ENCODE measurements at places on chromosomes 7 and 10.

GRCh38 chr7:2530071-2530987, 10.8 kb downstream of the LFNG start:
- DNase-seq: no peak

GRCh38 chr10:61215246-61215645, 237.9 kb downstream of the TMEM26 start:
- no peak for DNase-seq

DNA sequence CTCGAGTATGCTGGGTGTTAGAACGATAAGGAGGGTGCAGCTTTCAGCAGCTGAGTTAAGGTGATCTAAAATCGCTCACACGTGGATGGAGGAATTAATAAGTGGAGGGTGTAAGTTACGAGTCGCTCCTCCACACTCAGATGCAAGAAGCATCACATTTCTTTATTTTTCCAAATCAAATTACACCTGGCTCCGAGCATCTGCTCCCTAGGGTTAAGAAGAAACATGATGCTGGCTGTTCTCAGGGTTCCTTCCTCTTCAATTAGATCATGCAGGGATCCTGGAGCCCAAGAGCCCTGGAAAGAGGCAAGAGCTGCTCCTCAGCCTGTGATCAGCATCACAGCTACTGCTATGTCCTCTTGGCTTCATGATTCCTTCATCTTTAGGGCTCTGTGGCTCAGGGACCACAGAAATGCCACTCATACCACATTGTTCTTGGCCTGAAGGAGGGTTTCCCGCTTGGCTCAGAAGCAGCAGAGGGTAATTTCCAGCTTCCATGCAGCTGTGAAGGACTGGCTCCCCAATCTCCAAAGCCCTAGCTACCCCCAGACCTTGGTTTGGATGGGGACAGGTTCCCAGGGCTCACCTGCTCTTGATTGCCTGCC, 235.9 kb upstream of the ZNF32 start:
- no peak for DNase-seq

DNA sequence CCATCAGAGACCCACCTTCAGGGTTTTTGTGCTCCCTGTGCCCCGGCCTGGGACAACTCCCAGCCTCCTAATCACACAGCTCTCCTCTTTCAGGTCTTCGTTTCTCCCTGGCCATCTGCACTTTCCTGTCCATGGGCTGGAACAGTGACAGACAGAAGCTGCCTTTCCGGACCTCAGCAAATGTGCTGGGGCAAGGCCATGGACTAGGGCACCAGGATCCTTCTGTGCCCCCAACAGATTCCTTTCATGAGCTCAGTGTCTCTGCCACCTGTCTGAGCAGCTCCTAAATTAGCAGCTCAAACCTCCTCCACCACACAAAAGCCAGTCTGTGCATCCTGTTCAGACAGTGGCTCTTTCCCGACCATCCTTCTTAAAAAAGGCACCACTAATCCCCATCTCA, 41.9 kb upstream of the FRMD4A start:
- no peak for DNase-seq

DNA sequence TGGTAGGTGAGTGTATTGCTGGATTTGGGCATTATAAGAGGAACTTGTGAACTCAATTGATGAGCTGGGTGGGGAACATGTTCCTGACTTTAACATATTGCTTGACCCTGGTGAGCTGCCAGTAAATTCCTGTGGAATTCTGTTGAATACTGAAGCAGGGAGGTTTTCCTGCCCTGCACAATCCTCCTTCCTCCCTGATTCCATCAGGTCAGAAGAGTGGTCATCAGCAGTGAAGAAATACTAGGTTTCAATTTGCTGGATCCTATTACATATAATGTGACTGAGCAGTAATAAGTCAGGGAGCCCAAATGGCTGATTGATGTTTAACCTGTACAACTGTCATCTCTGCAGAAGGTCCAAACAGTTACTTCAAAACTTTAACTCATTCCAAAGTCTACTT, 581.2 kb downstream of the SUGCT start:
- no peak for DNase-seq

GRCh38 chr7:47389171-47389922, 192.6 kb downstream of the TNS3 start:
- DNase-seq: no peak

- no peak for DNase-seq
These were observed 72.7 kb downstream of the DYNC1I1 start for GRCh38 chr7:95845007-95845406.

DNA sequence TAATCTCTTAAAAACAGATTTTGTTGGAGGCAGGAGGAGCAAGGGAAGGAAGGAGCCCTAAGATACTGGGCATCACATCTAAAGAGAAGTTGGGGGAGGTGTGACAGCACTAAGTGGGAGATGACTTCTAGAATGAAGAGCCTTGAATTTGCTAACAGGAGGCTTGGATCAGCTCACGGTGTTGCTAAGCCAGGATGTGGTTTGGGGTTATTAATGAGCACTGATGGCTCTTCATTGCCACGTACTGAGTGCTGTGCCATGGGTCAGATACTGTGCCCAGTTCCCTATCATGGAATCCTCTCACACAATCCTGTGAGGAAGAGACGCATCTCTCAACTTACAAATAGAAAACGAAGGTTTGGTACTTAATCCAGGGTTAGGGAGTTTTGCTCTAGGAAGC, 78.5 kb downstream of the C7orf25 start:
- no peak for DNase-seq

Measured in dorsolateral prefrontal cortex (tissue), 122 donors.